ENCODE measurements at places on chromosomes 7 and 10. TPM values are rescaled to one million over a fixed set of nuclear protein-coding genes. Genes with fewer than 3 reads are reported as not detected.

TRIM50 gene
- not detected for total RNA-seq

C7orf33 gene
- total RNA-seq, result not detected

CDC14C gene
- not detected for total RNA-seq

CALCR gene
- total RNA-seq, result not detected

PRSS2 gene
- total RNA-seq, result not detected

MAP3K8 gene
- total RNA-seq, result 16.5 TPM

LIPM gene
- not detected for total RNA-seq

ATG9B gene
- 34.1 TPM for total RNA-seq

TES gene
- 87.7 TPM for total RNA-seq

CYP2E1 gene
- total RNA-seq, result 2.9 TPM

MMD2 gene
- not detected for total RNA-seq

TDRD1 gene
- not detected for total RNA-seq

VOPP1 gene
- 26.3 TPM for total RNA-seq

PILRA gene
- 8.3 TPM for total RNA-seq

TMEM130 gene
- total RNA-seq, result 3.7 TPM

RPEL1 gene
- not detected for total RNA-seq

TMEM270 gene
- not detected for total RNA-seq

DGKI gene
- 1.2 TPM for total RNA-seq

EVX1 gene
- 2.5 TPM for total RNA-seq

FGFBP3 gene
- total RNA-seq, result 0.74 TPM

SYT15B gene
- 17.9 TPM for total RNA-seq

TYW1B gene
- total RNA-seq, result 6.9 TPM

MRLN gene
- not detected for total RNA-seq

ARL5B gene
- total RNA-seq, result 11.8 TPM

PIP gene
- 2.5 TPM for total RNA-seq

FGL2 gene
- total RNA-seq, result 7.4 TPM
